Iris pigment epithelial cell (primary cell): ENCODE measurements at places on chromosomes 7 and 10.

DNA sequence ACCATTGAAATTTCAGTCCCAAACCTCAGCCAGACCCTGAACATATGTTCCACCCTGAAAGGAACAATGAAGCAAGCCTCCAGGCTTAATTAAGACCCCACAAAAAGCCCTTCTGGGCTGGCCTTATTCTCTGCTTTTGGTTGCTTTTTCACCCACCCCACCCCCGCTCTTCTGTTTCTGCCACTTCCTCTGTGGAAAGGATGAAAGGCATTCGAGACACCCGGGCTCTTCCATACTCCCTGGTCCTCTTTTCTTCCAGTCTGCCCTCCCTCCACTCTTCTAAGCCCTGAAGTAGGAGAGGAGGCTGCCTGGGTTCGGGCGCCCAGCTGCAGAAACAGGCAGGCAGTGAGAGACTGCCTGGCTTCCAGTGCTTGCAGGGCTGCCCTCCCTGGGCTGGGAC is 9.4 kb upstream of the FAM241B start:
- DNase-seq: no peak

GRCh38 chr7:106047184-106047583 is 64.9 kb downstream of the SYPL1 start:
- DNase-seq: no peak

DNA sequence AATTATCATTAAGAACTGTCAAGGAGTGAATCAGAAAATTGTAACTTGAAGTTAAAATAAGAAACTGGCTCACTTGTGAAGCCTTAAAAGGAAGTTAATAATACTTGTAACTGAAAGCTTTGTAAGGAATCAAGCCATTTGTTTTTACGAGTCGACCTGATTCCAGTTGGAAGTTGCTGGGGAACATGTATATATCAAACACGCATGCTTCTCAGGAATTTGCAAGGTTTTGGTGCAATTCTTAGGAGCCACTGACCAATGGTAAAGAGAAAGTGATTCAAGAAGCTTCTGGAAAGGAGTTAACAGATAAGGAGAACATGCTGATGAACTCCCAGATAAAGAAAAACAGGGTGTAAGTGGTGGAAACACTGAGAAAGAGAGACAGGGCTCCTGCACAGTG is 56.4 kb downstream of the ETV1 start:
- no peak for DNase-seq

- DNase-seq: no peak
Measured at GRCh38 chr7:44449584-44449928, 40.9 kb downstream of the NUDCD3 start.

- no peak for DNase-seq
Measured at GRCh38 chr7:84982199-84982598, 204.7 kb downstream of the SEMA3D start.

DNA sequence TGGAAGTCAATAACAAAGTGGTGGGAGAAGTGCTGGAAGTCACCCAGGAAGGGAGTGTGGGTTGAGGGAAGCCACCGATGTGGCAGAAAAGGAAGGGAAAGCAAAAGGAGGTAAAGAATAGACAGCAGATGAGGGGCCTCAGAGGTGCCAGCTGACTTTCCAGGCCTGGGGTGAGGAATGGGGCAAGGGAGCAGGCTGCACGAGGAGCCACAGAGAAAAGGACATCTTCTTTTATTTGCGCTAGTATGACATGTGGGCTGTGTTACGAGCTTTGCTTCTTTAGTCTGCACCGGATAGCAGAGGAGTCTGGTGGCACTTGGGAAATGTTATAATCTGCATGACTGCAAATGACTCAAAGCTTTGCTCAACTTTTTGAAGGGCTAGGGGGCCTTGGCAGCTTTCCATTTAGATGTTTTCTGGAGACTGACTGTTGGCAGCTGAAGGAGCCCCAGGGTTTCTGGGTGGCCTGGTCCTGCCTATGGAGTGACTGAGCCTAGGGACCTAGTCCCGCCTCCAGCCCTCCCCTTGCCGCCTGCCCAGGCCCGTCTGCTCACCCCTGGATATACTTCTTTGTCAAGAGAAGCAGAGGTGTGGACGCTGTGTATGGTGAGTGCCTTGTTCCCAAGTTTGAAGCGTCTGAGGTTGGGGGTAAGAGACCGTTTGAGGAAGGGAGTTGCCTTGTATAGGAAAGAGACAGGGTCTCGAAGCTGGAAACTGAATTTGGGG is 5.1 kb downstream of the PRXL2A start:
- peak; percentile 62 for DNase-seq

- no peak for DNase-seq
Measured at GRCh38 chr10:128854963-128855362, 612.1 kb upstream of the MGMT start.

DNA sequence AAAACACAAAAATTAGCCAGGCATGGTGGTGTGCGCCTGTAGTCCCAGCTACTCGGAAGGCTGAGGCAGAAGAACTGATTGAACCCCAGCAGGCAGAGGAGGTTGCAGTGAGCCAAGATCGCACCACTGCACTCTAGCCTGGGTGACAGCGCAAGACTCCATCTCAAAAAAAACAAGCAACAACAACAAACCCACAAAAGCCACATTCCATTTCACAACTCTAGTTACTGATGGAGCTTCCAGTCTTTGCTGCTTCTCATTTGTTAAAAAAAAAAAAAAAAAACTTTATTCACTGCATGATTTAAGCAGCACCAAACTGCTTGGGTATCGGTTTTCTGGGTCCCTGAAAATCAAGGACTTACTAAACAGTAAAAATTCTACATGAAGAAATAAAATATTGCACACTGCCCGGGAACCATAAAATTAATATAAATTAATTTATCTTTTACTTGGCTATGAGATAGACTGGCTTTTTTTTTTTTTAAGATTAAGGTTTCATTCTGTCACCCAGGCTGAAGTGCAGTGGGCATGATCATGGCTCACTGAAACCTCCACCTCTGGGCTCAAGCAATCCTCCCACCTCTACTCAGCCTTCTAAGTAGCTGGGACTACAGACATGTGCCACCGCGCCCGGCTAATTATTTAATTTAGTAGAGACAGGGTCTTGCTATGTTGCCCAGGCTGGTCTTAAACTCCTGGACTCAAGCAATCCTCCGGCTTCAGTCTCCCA is 42.0 kb downstream of the SRPK2 start:
- DNase-seq: peak; percentile 30

DNA sequence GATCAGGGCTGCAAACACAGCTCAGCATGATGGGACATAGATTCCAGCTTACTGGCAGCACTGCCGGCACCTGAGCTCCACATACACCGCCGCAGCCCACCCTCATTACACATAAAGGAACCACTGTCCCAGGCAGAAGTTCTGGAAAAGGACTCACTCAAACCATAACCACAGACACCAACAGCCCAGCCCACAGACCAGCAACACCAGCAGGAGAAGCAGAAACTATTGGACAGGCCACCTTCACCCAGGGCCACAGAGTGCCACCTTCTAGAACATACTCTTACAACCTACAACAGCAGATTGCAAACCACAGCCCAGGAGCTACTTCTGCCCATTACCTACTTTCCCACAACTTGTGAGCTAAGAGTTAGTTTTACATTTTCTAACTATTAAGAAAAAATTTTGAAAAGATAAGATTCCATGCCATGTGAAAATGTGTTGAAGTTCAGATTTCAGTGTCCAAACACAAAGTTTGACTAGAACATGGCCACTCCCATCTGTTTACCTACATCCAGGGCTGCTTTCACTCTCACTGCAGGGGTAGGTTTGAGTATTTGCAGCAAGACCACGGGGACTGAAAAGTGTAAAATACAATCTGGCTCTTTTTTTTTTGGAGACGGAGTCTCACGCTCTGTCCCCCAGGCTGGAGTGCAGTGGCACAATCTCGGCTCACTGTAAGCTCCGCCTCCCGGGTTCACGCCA is 153.0 kb downstream of the TNS3 start:
- no peak for DNase-seq

DNA sequence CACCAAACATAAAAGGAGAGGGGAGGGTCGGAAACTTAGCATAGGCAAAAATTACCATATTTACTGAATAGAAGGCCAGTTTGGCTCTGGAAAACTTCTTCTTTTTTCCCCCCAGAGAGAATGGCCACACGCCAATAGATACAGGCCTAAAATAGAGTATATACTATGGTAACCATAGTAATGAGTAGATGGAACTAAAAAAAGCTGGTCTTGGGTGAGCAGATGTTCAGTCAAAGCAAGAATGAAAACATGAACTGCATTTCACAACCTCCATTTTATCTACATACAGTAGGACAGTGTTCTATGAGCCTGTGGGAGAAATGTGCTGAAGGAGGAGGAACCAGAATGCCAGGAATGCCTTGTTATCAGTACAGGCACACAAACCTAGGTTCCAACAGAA is 141.7 kb upstream of the SEMA3A start:
- DNase-seq: peak; percentile 89

DNA sequence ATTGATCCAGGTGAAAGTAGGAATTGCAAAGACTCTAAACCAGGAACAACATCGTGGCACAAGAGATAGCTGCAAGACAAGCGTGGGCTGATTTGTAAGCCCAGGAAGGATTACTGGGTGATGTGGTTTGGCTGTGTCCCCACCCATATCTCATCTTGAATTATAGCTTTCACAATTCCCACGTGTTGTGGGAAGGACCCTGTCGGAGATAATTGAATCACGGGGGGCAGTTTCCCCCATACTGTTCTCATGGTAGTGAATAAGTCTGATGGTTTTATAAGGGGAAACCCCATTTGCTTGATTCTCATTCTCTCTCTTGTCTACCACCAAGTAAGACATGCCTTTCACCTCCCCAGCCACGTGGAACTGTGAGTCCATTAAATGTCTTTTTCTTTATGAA is 59.5 kb downstream of the ST8SIA6 start:
- DNase-seq: no peak

DNA sequence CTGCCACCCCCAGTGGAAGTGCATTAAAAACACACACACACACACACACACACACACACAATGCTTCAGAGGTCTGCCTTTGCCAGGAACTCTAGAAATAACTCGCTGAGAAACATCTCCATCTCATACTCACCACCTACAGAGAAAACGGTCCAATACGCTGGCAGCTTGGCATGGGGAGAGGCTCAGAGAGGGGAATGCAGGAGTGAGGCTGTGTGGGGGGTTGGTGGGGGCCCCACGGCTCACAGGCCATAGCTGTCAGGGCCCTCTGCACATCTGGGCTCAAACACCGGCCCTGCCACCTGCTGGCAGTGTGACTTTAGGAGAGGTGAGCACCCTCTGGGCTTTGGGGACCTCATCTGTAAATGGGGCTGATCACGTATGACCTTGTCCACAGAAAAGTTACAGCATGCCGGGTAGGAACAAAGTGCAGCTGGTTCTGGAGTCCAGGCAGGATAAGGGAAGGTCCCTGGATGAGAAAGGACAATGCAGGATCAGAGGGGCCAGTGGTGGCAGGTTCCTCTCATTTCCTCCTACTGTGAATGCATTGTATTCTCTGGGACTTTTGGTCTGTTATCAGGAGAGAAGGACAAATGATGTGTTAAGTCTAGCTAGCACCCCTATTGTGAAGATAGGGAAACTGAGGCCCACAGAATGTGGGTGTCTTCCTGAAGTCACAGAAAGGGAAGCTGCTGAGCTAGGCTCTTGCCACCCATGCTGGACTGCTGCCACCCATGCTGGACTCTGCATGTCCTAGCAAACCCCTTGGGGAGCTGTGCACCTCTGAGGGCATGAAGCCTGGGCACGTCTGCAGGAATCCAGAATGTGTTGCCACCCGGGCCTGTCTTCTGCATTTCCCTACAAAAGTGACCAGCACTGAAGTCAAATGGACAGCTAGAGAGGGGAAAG is 404.6 kb downstream of the RPS24 start:
- no peak for DNase-seq

DNA sequence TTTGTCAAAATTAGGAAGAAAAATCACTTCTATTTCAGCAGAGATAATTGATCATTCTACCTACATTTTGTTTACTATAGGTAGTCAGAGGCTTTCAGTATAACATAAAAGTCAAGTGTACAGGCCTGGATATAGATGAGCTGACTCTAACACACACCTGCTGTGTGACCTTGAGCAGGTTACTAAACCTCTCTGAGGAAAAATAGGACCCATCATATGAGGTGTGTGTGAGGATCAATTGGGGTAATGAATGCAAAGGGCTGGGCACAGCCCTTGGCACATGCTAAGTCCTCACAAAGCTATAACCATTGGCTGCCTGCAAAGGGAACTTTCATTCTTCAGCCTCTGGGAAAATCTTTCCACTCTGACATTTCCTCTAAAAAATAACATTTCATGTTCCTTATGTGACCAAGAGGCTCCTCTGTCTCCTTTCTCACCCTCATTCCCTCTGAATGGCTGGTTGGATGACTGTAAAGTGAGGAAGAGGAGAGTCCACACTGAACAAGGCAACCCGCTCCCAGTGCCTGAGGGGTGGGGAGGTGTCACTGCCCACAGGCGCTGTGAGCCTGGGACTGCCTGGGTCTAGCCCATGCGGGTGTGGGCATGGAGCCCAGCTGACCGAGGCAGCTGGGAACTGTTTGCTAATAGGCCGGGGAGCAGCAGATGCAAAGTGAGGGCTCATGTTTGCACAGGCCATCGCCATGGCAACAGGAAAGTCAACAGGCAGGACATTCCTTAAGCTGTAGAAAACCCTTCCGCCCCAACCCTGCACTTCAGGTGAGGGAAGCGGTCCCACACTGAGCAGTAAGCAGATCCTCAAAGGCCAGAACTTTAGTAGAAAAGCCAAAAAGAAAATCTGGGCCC is 36.8 kb downstream of the MYOF start:
- DNase-seq: peak; percentile 99

DNA sequence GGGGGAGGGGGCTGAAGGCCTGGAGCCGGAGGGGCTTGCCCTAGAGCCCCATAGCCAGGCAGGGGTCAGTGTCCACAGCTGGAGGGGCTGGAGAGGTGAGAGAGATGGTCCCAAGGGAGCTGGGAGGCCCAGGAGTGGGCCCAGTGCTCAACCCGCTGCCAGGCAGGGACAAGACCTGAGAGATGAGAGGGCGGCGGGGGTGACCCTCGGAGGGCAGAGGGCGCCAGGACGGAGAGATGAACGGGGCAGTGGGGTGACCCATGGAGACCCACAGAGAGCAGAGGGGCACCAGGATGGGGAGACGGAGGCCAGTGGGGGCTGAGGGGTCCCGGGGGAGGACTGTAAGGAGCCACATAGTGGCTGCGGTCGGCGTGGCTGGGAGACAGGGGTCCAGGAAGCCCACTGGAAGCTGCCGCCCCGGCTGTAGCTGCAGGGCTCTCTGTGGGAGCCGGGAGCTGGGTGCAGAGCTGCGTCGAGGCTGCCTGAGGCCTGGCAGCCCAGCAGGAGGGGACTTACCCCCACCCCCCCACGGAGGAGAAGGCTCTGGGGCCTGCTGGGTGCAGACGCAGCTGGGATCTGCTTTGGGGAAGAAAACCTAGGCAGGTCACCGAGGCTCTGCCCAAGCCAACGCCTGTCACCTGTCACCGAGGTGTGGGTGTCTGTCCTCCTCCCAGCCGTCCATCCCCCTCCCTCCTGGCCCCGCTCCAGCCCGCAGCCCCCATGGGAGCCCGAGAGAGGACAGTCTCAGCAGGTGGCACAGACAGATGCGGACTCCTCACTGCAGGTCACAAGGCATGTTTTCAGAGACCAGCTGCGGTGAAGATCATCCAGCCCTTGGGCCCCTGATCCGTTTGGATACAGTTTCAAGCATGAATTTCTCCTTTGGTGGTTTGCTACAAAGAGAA is 25.1 kb downstream of the PWWP2B start:
- no peak for DNase-seq
